ENCODE measurements at places on chromosomes 7 and 10.
A peak's percentile ranks its signal among the peaks of the same experiment; 100 is the strongest.

GRCh38 chr10:51653025-51653424 is 46.4 kb downstream of the CSTF2T start:
- DNase-seq = no peak

DNA sequence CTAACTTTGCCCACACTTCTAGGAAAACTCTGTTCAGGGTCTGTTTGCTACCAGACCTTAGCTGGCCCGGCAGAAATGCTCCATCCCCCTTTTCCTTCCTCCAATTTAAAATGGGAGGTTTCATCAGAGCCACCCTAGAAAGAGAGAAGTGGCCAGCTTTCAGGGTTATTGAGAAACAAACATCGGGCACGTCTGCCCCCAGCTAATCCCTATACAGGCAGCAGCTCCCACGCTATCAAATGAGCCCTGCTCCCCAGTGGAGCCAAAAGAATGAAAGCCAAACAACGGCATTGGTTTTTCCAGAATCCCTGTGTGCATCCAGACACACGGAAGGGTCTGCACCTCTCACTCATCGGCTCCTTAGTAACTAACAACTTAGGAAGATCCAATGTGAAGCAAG is 132.5 kb downstream of the GRID1 start:
- DNase-seq = no peak

DNA sequence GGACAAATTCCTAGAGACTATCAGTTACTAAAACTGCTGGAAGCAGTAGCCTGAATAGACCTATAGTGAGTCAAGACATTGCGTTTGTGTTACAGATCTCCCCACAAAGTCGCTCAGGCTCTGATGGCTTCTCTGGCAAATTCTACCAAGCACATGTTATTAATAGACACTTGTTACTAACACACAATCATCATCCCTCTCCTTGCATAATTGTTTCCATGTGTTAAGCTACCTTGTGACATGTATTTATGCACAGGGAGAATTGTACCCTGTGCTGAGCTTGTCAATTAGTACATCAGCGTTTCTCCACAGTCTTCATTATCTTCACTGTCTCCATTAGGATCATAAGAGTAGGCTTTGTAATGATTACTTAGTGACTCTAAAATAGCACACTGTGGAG is 31.2 kb downstream of the DYNC2I1 start:
- DNase-seq = no peak

- no peak for DNase-seq
Measured at GRCh38 chr10:86164174-86164774, 202.3 kb downstream of the GRID1 start.

- peak; percentile 53 for DNase-seq
Measured at GRCh38 chr10:48399056-48399541, 92.6 kb downstream of the MAPK8 start.

- no peak for DNase-seq
Measured at GRCh38 chr7:117937049-117937752, 64.0 kb upstream of the CTTNBP2 start.

DNA sequence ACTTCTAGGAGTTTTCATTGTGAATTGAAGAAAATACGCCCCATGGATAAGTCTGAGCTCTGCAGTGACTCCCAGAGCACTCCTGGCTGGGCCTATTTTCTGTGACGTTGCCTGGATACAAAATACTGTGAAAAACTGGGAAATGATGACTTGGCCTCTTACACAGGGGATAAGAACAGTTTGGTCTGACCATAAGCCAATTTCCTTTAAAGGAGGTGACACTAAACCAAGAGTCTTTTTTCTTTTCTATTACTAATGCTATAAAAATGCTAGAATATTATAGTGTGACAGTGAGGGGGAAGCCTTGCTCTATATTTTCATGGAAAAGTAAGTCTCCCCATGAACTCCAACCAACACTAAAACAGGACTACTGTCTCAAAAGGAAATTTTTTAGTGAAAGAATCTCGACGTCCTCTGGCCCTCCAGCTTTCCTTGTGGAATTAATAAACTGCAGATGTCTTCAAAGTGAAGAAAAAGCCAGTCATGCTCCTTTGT is 45.5 kb downstream of the MYOF start:
- no peak for DNase-seq

GRCh38 chr7:146411975-146412374 is 295.4 kb downstream of the CNTNAP2 start:
- DNase-seq = no peak

DNA sequence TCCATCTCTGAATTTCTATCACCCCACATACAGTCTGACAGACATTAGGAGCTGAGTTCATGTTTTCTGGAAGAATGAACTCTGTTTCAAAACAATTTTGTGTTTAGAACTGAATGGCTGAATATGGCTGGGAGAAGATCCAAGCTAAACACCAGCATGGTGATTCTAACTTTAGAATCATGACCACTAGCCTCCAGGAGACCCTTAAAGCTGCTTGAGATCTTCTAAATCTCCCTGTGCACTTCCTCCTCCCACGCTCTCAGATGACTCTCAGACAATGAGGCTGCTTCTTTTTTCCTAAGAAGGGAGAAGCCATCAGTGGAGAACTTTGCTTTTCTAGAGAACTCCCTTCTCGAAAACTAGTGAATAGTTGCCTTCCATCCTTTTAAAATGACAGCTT is 711.2 kb downstream of the GRID1 start:
- no peak for DNase-seq

- DNase-seq = no peak
Measured at GRCh38 chr10:62538606-62539005, 164.4 kb downstream of the ZNF365 start.

DNA sequence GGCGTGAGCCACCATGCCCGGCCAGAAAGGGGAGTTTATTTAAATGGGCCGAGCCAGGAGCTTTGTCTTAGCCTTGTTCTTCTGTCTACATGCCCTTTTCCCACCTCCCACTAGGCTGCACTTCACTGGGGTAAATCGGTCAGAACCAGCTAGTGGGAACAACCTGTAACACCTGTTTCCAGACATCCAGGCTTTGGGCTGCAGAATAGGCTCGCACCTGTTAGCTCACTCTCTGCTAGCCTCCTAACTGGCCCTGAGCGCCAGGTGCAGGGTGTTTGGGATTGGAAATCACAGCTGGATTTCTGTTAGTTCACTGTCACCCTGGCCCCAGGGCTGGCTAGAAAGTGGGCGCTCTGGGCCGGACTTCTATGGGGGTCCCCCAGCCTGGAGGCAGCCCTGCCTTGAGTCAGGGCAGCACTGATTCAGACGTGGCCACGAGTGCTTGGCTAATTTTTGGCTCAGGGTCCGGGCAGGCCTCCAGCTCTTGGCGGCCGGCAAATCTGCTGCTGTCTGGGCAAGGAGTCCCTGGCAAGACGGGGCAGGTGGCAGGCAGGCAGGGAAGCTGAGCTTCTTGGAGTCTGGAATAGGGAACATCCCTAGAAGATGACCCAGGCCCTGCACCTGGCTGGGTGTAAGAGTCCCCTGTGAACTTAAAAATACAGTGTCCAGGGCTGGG is 48.6 kb downstream of the GTF2IRD1 start:
- DNase-seq = no peak

DNA sequence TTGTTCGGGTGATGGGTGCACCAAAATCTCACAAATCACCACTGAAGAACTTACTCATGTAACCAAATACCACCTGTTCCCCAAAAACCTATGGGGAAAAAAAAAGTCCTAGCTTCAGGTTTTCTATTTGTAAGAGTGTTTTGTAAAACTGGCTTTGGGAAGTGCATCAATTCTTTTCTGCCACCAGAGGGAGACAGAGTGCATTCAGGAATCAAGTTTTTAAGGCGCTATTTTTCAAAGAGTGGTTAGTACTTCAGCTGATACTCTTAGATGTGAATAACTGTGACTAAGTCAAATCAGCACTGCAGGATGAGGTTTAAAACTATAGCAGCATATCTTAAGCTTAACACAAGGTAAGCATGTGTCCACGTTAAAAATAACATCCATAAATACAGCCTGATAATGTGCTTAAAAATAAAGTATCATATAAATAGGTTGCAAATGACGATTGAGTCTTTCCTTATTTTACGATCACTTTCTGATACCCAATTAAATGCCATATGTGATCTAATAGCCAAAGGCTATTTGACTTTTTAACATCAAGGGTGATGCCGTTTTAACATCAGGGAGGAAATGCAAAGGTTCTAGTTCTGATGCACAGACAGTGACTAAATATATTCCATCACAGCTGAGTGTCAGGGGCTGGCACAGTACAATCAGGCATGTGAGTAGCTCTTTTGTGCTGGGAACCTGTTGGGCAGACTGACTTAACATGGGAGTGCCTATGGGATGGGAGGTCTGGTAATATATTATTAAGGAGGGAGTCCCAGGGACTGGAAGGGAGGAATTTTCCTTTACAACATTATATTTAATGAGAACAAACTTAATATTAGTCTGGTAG is 10.6 kb upstream of the LYZL2 start:
- peak; percentile 29 for DNase-seq

- DNase-seq = no peak
Measured at GRCh38 chr7:93036807-93037206, 81.0 kb downstream of the SAMD9 start.

- no peak for DNase-seq
Measured at GRCh38 chr10:79098596-79099015, 29.8 kb downstream of the ZMIZ1 start.

- no peak for DNase-seq
Measured at GRCh38 chr7:29811586-29811985, 5.3 kb downstream of the WIPF3 start.

DNA sequence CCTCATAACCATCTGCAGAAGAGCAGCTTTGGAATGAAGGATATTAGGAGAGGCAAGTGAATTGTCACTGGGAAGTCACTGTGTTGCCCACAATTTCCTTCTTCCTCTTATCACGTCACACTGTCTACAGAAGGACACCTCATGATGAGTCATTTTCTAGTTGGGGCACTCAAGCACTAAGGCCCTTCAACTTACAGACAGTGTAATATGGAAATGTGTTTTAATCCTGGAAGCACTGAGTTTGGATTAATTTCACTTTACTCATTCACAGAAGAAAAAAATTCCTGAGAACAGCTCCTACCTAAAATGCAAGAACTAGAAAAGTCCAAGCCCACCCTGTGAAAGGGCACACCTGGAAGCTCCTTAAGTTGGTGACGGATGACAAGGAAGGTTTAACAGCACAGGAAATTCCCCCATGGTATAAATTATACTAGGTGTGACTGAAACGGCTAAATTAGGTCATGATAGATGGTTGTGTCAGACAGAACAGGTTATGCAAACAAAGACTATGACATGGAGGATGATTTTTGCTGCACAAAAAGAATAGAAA is 56.6 kb downstream of the PARD3 start:
- DNase-seq = no peak

DNA sequence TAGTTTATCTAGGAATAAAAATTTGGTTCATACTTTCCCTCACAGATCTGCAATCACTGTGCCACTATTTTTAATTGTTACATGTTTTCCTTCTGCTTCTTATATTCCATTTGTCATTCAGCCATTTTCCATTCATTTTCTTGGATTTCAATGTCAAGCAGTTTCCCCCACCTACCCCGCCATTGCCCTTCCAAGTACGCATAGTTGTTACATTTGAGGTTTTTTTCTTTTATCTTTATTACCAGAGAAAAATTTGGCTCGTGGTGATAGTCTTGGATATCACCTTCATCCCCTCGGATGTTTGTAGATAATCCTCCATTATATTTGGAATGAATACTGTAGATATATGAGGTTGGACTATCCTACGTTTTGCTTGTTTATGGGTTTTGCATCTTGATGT is 159.7 kb downstream of the CRPPA start:
- no peak for DNase-seq

DNA sequence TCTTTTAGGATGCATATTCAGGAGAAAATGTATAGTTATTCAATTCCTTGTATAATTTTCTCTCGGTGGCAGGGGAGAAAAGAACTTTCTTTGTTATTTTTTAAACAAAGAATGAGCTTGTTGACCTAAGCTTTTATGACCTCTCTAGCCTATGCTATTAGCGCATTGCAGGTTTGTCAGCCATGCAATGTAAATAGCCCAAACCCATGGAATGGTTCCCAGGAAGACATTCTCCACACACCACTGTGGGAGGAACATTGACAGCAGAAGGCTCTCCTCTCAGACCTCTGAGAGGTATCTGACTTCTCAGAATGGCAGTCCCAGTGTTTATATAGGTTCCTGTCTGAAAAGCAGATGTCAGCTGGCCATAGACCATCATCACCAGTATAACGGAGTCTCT is 19.6 kb upstream of the AGBL3 start:
- DNase-seq = no peak

- no peak for DNase-seq
Measured at GRCh38 chr7:120996333-120996987, 7.9 kb downstream of the CPED1 start.

- DNase-seq = no peak
Measured at GRCh38 chr10:22854935-22855421, 72.9 kb upstream of the ARMC3 start.

DNA sequence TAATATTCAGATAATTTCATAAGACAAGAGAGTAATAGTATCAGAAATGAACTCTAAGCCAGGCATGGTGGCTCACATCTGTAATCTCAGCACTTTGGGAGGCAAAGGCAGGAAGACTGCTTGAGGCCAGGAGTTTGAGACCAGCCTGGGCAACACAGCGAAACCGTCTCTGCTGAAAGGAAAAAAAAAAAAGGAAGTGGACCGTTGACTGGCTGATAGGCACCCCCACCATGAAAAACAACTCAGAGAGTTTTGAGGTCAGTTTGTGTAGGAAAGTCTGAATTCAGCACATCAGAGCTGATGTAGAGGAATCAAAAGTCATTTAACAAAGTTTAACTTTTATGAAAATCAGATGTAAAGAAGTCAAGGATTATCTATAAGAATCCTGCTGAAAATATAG is 63.2 kb upstream of the AMPH start:
- DNase-seq = no peak

DNA sequence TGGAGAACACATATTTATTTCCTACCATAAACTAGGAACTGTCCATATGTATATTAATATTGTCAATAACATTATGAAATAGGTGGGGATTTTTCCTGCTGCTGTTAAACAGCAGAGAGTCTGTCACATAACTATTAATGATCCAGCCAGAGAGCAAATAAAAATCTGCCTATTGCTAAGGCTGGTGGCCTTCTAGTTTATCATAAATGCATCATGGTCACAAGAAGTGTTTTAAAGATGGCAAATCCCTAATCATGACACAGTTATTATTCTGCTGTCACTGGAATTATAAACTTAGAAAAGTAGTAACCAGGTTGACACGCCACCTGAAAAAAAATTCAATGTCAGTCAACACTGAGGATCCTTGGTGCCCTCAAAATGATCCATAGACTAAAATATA is 132.3 kb downstream of the HGF start:
- DNase-seq = no peak

GRCh38 chr7:46226860-46227259 is 305.8 kb upstream of the IGFBP3 start:
- no peak for DNase-seq

DNA sequence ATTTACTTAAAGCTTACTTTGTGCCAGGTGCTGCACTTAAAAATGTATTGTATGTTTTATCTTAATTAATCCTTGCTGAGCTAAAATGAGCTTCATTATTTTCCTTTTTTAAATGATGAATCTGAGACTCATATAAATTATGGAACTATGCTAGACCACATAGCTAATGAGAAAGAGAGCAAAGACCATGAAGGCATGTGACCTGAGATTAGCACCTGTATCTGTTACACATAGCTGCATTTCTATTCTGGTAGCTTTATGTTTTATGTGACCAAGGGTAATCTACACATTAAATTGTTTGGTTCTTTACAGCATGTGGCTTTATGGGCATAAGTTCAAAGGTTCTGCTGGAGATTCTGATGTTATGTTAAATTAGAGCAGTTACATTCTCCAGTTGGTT is 839.1 kb upstream of the SORCS1 start:
- DNase-seq = no peak

Data from SK-N-DZ (cell line).